ENCODE measurements at places on chromosomes 2 and 18. TPM values are rescaled to one million over a fixed set of nuclear protein-coding genes. Genes with fewer than 3 reads are reported as not detected.

TCF23 gene
- not detected for total RNA-seq

GRCh38 chr18:45322343-45322742, 292.9 kb upstream of the SLC14A2 start:
- DNase-seq: no peak

GRCh38 chr2:216415541-216415940, 3.3 kb downstream of the SMARCAL1 start:
- no peak for DNase-seq

GRCh38 chr2:106358081-106358480, 110.1 kb downstream of the RGPD3 start:
- no peak for DNase-seq

GRCh38 chr2:21727101-21727500, 603.3 kb downstream of the TDRD15 start:
- DNase-seq: no peak

DNA sequence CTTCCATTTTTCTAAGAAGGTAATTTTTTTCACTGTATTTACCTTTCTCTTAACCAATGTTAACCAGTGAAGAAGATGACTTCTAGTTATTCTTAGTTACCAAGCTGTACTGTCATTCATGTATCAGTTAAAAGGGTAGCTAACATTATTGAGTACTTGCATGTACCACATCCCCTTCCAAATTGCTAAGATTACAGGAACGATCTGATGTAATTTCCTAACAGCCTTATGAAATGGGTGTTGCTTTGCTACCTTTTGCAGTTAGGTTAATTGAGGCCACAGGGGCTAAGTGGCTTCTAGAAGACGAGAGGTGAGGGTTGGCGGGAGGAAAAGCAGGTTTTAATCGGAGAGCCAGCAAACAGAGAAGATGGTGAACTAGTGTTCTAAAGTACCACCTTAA, 1.8 kb upstream of the SULT6B1 start:
- no peak for DNase-seq

DNA sequence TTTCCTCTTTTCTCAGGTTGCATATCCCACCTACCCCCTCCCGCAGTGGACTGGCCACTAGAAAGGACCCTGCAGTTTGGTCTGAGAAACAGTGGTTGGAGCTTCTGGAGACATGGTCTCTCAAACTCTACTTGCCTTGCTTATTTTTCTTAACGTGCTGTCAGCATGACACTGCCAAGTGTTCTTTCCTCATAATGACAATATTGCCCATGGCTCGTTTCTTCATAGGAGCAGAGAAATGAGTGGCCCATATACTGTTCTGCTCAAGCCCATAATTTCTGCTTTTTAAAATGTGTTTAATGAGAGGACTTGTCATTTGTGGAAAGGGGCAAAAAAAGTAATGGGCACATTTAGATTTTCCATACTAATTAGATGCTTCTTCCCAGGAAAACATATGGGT, 828.7 kb downstream of the BCL11A start:
- DNase-seq: no peak

DNA sequence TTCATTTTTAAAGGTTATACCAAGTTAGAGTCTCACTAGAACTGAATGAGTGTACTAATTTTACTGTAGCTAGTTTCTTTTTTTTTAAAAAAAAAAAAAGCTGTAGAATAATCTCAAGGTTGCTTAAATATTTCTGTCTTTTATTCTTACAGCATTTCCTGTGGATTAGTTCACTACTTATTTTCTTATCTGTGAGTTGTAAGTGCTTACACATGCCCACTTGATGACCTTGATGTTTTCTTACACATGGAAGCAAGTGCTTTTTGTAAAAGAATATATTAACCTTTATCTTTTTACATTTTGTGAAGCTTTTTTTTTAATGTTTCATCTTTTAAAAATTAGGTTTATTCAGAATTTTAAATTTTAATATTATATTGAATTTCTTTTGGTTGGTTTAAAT, 57.8 kb downstream of the MSH2 start:
- no peak for DNase-seq

DNA sequence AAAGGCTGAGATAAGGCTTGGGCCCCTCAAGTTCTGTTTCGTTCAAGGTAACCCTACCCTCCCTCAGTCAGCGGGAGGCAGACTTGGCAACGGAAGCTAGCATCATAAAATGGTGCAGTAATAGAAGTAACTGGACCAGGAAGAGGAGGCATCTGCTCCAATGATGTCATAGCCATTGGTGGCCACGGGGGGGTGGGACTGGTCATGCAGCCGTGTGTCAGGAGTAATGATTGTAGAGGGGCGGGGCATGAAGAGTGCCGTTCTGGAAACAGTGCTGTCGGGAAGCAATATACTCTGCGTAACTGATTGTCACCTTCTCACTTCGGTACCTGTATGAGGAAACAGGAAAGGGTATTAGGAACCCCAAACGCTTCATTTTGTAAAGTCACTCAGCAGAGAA, 6.9 kb upstream of the POLR2D start:
- no peak for DNase-seq

Measured in frontal cortex (tissue), 4 donors.